ENCODE measurements at places on chromosomes 1 and 21.
A peak's percentile ranks its signal among the peaks of the same experiment; 100 is the strongest.

DNA sequence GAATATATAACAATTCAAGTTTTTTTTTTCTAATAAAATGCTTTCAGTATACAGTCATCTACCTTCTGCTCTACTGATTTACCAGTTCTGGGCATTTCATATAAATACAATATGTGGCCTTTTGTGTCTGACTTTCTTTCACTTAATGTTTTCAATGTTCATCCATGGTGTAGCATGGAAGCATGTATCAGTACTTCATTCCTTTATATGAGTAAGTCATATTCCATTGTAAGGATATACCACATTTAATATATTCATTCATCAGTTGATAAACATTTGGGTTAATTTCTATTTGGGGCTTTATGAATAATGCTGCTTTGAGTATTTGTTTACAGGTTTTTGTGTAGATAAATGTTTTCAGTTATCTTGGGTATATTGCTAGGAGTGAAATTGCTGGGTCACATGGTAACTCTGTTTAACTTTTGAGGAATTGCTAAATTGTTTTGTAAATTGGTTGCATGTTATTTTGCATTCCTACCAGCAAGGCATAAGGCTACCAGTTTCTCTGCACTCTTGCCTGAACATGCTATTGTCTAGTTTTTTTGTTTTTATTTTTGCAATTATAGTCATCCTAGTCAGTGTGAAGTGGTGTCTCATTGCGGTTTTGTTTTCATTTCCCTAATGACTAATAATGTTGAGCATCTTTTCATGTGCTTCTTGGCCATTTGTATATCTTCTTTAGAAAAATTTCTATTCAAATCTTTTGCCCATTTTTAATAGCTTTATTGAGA is 206.1 kb downstream of the TM2D1 start:
- peak; percentile 52 for DNase-seq

- no peak for DNase-seq
These were observed 6.1 kb upstream of the RNF223 start for GRCh38 chr1:1080122-1080757.

GRCh38 chr1:107993920-107994319 is 28.9 kb upstream of the VAV3 start:
- no peak for DNase-seq

DNA sequence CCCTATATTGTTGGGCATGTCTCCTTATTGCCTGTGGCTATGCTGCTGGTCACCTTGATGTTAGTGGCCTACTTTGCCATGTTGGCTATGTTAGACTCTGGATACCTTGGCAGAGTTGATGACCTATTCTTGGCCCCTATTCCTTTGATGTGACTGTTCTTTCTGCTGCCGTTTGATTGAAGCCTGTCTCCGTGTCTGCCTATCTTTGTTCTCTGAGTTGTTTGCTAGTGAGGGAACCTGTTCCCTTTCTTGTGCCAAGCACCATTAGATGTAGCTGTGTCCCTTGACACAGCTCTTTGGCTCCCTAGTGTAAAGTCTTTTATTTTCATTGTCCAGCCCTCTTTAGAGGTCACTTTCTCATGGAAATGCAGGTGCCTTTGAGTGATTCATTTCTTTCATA is 28.7 kb upstream of the PAPPA2 start:
- no peak for DNase-seq

DNA sequence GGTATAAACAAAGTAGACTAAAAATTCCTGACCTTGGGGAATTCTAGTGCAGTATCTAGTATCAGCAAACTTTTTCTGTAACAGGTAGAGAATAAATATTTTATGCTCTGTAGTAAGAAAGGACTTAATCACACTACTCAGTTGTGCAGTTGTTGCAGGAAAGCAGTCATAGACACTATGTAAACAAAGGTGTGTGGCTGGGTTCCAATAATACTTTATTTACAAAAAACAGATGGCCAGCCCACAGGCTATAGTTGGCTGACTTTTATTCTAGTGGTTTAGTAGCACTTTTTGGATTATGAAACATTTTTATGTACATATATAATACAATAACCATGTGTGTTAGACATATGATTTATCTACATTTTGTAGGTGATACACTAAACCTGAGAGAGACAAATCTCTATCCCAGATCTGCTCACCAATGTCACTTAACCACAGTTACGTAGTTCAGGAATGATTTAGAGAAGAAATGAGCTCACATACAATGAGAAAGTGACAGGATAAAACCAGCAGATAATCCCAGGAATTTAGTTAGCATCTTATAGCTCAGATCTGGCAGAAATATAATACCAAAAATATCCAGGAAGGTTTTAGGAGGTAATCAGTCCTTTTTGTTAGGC is 56.1 kb downstream of the MIER1 start:
- DNase-seq, result no peak

DNA sequence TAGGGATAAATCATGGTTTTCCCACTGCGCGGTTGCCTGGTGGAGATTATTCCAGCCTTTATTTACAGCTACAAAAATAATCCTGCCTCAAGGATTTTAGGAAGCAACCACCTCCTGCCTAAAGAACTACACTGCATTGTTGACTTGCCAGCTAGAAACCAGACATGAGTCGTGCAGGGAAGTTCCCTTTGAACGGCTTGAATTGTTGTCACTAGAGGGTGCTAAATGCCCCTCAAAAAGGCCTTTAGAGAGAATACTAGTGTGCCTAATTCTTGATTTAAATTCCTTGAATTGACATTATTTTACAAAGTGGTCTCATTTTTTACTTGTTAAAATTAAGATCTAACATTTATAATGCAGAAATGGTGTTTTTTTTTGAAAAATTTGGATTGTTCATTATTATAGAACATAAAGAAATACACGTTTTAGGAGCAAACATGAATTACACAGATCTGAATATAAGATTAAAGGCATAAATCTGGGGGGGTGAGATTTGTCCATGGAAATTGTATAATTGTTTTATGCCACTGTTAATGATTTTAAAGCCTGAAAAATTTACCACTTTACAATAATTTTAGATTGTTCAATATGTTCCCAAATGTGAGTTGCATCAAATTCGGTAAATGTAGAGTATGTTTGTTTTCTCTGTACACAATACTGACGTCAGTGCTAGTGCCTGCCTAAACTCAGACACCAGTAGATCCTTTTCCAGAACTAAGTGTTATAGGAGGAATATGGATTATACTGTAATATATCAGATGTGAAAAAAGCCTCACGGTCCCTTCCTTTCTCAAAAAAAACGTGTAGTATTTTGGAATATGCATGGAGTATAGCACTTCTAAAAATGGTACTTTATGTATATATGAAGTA is 7.6 kb upstream of the ERG start:
- peak; percentile 65 for DNase-seq

DNA sequence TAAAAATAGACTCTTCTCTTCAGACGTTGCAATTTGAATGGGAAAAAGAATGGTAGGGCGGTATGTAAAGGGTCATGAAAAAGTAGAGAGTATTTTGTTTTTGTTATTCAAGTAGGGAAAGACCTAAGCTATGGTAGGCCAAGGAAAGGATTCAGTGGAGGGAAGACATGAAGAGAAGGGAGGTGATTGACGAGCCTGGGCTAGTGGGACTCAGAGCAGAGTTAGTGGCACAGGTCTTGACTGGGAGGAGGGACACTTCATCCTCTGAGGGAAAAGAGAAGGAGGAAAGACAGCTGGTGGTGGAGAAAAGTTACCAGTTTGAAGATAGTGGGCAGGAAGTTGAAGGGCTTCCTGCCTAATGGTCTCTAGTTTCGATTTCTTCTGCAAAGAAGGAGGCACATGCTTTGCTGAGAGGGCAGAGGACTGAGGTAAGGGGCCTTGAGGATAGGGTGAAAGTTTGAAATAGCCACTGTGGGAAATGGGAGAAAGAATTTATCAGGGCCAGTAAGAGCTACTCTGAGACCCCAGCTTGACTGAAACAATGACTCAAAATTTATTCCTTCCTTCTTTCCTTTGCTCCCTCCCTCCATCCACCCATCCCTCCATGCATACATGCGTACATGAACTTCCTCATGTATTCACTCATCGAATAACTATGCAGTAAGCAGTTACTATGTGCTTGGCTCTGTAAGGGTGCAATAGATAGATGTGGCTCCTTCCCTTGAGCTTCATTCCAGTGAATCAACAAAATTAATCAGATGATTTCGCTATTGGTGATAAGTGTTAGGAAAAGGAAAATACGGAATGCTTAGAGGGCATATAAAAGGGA is 4.2 kb downstream of the CD48 start:
- DNase-seq, result peak; percentile 51

- no peak for DNase-seq
These were observed 80.9 kb downstream of the ABCA4 start for GRCh38 chr1:94039871-94040569.

GRCh38 chr1:98923667-98924066 is 81.0 kb downstream of the PLPPR5 start:
- no peak for DNase-seq

DNA sequence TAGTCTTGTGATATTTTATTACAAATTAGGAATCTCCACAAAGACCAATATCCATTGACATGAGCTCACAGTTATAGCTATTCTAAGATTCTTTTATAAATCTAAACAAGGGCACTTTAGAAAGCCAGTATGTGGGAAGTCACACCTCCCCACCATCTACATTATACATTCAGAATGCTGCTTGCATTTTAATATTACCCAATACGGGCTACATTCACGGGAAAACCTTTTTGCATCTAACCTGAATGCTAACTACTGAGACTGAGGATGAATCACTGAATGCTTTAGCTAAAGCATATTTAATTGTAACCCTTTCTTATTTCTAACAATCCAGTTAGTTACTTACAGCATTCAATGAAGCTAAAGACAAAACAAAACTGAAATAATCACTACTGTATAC is 53.1 kb downstream of the PCSK9 start:
- DNase-seq, result no peak

DNA sequence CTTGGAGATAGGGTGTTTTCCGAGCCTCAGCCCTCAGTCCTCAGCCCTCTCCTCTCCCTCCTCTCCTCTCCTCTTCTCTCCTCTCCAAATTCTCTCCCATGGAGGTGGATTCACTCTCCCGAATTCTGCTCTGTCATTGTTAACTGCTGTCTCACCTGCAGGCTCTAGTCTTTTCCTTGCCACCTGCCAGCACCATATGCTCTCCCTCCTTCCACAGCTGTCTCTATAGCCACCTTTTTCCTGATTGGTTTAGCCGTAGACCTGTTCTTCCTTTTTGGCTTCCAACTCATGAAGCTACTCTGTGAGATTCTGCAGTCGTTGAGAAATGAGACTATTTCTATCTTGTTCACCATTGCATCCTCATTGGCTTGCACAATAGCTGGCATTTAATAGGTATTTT is 19.7 kb downstream of the COG2 start:
- peak; percentile 10 for DNase-seq

- DNase-seq, result no peak
These were observed 724.6 kb downstream of the USP25 start for GRCh38 chr21:16454399-16454798.

DNA sequence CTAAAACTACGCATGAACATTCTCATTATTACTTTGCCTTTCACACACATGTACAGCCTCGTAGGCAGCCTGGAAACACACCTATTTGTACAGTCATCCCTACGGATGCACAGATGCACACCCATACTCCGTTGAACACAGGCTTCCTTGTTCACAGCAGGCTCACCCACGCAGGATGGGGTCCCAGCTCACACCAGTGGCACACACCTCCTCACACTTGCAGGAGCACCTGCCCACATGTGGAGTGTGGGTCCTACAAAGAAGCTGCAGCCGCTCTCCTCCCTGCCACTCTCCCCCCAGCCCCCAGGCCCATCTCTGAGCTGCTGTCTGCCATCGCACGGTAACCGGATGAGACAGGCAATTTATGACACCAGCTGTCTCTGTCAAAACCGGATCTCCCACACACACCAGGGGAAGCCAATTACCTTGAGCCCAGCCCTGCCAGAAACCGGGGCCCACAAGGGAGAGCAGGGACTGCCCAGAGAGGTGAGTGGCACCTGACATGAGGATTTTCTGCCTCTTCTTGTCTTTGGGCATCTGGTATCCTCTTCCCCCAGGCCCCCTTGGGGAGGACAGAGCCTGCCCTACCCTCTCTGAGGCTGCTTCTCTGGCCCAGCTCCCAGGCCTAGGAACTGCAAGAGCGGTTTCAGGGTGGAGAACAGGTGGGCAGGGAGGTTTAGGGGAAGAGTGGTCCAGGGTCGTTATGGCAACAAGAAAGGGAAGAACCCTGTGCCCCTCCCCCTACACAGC is 175.4 kb downstream of the IGSF21 start:
- DNase-seq, result no peak

- no peak for DNase-seq
These were observed 210.9 kb downstream of the TGFB2 start for GRCh38 chr1:218556016-218556415.

- DNase-seq, result no peak
These were observed 236.9 kb downstream of the TTLL7 start for GRCh38 chr1:83762039-83762365.

GRCh38 chr21:21864321-21864840 is 866.2 kb downstream of the NCAM2 start:
- DNase-seq, result no peak

DNA sequence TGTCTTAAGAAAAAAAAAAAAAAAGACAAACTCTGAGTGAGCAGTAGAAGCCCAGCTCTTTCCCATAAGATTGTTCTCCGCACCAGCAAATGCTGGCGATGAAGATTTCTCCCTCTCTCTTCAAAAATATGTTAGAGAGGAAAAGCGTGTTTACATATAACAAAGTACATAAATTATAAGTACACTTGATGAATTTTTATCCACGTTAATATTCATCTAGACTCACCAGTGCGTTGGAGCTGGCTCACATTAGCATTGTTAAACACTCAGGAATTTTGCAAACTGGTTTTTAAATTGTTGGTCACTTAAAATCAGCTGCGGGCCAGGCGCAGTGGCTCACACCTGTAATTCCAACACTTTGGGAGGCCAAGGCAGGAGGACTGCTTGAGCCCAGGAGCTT is 56.0 kb downstream of the RUNX3 start:
- no peak for DNase-seq

- no peak for DNase-seq
These were observed 66.5 kb downstream of the PEX14 start for GRCh38 chr1:10541286-10541685.

DNA sequence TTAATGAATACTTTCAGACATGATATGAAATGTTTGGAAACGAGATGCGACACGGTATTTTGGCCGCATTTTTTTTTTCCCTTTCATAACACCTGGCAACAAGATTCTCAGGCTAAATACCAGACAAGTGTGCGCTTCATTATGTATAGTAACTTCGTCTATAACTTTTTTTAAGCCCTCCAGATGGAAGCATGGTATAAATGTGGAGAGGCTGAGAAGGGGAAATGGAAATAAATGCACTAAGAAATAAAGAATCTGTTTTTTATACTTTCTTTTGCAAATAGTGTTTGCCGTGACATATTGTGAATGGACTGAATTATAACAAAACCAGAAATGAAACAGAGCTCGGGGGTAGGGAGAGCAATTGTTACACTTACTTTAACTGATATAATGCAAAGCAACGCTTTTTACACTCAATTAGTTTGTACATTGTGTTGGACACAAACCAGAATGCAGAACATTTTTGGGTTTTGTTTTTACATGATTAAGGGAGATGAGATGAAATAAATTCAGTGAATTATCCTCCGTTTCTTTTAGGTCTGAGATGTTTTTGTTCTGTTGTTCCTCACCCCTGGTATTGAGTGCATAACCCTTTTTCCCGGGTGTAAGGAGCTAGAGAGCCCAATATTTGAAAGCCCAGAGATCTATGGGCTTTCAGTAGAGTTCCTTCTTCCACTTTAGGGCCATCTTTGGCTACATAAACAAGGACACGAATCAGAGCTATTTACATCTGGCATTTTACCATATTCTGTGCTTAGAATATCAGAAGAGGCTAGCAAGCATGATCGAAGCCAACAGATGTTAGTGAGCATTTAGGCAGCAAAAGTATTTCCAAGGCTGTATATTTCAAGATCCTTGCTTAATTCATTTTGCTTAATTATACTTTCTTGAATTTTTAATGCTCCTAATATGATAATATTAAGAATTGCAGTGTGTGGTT is 478.0 kb downstream of the CAMTA1 start:
- DNase-seq, result no peak

Measured in MV-4-11 (cell line).